ENCODE measurements at places on chromosomes 12 and 14. TPM values are rescaled to one million over a fixed set of nuclear protein-coding genes. Genes with fewer than 3 reads are reported as not detected.

Gene PDE3A
- total RNA-seq: 16.2 TPM

Gene TEX52
- total RNA-seq: not detected

Gene PTCSC3
- total RNA-seq: not detected

DNA sequence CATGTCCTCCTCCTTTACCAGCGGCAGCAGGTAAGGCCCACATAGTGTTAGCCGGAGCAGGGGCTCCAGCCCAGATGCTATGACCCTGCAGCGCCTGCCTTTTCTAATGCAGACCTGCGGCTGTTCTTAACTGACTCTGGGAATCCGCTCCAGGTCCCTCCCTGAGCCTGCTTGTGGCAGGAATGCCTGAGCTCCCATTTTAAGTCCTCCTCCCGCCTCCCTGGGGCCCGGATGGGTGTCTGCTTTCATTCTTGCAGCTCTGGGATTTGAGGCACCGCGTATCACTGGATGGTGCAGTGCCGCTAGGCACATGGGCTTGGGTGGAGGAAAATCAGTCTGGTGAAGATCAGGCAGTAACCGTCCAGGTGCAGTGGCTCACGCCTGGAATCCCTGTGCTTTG, 7.6 kb downstream of the TSPAN9 start:
- DNase-seq: no peak

GRCh38 chr12:11564984-11565651, 84.4 kb upstream of the ETV6 start:
- no peak for DNase-seq

DNA sequence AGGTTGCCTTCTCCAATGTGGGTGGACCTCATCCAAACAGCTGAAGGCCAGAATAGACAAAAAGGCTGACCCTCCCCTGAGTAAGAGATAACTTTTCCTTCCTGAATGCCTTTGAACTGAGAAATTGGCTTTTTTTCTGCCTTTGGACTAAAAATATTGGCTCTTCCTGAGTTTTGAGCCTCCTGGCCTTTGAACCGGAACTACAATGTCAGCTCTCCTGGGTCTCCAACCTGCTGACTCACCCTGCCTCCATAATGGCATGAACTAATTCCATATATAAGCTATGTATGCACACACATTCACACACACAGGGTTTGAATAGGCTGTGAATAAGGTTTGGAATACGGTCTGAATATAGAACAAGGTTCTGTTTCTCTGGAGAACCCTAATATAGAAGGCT, 39.7 kb upstream of the TMEM260 start:
- DNase-seq: no peak

DNA sequence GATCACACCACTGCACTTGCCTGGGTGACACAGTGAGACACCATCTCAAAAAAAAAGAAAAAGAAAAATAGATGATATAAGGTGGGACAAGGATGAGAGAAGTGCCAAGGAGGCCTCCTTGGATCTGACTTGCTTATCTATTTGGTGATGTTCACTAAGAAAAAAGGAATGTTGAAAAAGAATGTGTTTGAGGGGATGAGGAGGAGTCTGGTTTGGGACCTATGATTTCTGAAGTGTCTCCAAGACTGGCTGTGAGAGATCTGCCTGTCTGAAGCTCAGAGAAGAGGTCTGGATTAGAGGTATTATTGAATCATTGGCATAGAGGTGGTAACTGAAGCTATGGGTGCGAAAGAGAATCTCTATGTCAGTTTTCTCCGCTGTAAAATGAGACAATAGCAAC, 42.8 kb downstream of the BCAT1 start:
- no peak for DNase-seq

DNA sequence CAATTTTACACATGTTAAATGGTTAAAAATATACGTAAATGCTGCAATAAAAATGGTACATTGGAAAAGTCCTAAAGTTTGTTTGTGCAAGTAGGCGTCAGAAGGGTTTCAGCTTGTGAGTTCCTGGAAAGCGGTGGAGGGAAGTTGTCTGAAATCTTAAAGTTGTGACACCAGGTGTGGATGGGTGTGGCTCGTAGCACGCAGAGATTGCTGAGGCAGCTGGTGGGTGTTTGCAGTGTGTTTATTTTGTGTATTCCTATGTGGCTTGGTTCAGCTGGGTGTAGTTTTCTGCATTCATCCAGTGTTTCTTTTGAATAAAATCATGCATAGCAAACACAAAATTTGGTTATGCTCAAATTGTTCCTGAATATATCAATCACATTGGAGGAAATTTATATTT, 136.8 kb upstream of the TBX3 start:
- DNase-seq: no peak

DNA sequence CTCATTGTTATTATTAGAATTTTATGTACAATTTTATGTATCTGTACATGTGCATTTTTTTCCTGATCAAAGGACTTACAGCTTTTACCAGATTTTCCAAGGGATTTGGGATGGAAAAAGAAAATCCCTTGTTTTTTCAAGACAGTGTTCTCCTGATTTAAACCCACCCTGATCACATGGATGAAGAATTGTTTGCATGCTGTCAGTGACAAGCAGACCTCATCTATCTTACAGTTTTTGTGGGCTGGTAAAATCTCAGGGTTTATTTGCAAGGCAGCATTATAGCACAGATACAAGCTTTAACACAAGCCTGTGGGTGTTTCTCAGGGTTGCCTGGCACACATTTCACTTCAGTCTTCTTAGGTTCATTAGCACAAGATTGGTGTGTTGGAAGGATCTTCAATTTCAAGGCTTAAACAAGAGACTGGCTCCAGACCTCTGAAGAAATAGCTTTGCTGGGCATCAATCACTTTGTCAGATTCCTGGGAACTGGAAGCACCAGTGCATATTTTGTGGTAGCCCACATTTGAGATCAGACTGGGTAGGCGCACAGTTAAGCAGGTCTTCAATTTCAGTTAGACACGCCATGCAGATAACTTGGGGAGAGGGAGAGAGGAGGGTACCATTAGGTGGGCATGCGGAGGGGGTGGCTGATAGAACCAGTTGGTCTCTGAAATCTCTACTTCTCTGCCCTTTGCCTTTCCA, 118.0 kb downstream of the TBX5 start:
- peak; percentile 30 for DNase-seq

Data from fibroblast of the aortic adventitia (primary cell).